ENCODE measurements at places on chromosomes 1 and 21. TPM values are rescaled to one million over a fixed set of nuclear protein-coding genes. Genes with fewer than 3 reads are reported as not detected.
A peak's percentile ranks its signal among the peaks of the same experiment; 100 is the strongest.

The L1TD1 gene
- total RNA-seq, result not detected

The CDC42BPA gene
- total RNA-seq, result 198 TPM

The CRABP2 gene
- 2.0 TPM for total RNA-seq

DNA sequence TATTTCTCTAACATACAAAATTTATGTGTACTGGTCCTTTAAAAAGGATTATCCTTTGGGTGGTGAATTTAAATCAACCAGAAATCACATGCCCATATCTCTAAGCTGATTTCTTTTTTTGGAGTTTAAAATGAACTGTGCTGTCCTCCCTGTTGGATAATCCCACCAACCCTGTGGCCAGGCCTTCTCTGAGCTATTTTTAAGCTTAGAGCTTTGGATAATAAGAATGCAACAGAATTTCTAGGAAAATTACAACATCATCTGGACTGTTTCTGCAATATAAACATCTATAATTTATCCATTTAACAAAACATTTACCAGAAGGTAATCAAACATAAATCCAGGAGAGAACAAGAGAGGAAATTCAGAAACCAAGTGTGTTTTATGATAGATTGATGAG lies 88.3 kb downstream of the LRRC40 start:
- no peak for DNase-seq

DNA sequence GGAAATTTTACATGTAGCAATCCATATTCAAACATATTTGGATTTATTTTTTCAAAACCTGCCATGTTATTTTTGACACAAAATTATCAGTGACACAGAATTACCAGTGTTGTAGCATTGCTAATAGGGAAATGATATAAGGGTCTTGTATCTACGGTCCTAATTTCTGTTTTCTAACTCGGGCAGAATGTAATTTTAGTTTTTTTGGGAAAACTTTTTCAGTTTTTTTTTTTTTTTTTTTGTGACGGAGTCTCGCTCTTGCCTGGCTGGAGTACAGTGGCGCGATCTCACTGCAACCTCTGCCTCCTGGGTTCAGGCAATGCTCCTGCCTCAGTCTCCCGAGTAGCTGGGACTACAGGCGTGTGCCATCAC lies 2.6 kb downstream of the UQCRH start:
- no peak for DNase-seq

DNA sequence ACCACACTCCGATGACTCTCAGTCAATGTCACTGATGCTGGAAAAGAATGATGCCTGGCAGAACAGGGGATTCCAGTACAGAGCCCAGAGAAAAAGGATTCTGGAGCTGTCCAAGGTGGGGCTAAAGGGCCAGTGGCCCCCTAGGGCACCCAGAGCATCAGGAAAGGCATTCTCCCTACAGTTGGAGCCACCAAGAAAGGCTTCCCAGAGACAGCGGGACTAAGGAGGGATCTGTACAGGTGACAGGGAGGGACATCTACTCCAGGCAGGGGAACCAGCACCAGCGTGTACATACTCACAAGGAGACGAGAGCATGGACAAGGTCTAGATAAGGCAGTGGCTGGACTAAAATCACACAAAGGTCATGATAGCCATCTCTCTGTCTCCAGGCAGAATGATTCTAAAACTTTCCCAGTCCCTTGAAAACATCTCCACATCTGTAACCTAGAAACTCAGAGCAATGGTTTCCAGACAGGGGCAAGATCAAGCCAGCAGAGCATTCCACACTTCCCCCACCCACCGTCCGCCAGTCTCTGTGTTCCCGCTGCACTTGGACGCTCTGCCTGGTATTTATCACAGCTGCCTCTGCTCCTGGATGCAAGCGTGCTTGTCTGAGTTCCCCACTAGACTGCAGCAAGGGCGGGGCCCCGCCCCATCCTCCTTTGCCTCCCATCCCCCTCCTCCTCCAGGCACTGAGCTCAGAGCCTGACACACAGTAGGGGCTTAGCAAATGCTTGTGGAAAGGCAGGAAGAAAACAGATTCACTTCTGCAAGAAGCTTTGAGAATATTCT lies 111.6 kb upstream of the ZC3H12A start:
- peak; percentile 68 for DNase-seq

DNA sequence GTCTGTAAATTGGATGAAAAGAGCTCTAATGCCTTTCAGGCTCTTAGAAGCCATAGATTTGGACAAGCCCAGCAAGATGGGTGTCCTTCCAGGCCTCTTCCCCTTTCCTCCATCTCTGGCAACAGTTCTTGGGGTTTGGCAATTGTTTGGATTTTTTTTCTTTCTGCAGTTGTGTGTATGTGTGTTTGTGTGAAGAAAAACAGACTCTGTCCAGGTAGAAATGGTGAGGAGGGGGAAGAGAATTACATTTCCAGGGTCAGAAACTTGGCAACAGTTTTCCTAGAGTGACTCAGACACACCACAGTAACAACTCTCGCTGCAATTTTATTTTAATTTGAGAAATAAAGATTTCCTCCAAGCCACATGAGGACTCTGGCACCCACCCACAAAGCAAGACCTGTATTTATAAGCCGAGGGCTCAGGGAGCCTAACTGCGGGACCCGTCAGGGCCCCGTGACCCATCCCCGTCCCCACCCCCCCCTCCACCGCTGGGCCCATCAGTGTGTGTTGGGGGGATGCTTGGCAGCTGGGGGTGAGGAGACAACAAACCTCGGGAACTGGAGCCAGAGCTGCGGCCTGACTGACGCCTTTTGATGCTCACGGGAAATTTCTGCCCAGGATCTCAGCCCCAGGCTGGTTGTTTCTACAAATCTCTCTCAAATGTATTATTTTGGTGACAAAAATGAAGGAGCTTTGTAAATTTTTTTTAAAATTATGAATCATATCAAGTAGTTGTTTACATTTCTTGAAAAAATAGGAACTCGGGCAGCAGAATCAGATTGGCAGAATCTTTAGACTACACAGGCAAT lies 4.4 kb downstream of the TMEM200B start:
- no peak for DNase-seq

GRCh38 chr1:220454155-220454777 lies 73.7 kb upstream of the MARK1 start:
- no peak for DNase-seq

Data from stomach (tissue), 19 donors.